Activated CD4-positive, alpha-beta T cell treated with anti-CD3 and anti-CD28 coated beads, Interleukin-10, Interleukin-2, amounts not matched to agents 100 ng/mL and 50 ng/mL, durations not matched to agents 16 hours and 8 hours (primary cell): ENCODE measurements at places on chromosomes 16 and 17.

DNA sequence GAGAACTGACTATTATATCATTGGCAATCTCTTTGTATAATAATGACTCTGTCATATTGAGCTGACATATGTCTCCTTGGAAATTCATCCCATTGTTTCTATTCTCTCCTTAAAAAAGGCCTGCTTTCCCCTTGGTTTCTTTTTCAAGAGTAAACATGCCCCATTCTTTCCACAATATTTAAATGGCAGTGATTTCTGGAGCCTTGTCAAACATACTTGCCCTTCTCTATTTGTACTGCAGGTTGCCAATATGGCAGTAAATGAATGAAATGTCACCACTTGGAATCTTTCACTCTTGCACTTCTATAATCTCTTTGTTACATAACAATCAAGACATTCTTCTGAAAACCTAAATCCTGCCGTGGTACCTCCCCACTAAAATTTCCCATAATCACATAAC, 1265.1 kb upstream of the CDH8 start:
- no peak for DNase-seq

GRCh38 chr16:87507351-87508069, 14.7 kb upstream of the ZCCHC14 start:
- no peak for DNase-seq

GRCh38 chr16:87119748-87120147, 197.4 kb downstream of the C16orf95 start:
- no peak for DNase-seq

DNA sequence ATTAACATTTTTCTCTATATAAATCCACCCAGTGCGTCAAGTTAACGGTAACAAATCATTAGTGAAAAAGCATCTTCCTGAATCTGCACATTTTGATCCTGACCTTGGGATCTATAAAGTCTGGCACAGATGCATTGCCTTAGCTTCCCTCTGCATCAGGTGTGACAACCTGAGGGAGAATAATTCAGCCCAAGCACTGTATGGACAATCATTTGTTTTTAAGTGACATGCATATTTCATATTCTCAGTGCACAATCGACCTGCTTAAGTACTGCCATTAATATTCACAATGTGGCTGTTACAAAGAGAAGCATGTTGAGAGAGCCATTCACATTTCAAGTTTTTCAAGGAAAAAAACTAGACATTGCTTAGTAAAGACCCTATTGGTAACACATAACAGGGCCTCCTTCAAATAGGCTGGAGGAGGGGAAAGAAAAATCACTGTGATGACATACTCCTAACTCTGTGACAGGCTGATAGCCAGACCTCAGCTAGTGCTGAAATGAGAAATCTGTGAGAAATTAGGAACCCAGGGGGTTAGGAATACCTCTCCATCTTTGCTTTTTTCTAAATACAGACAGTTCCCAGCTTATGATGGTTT, 505.3 kb upstream of the CDH5 start:
- no peak for DNase-seq

DNA sequence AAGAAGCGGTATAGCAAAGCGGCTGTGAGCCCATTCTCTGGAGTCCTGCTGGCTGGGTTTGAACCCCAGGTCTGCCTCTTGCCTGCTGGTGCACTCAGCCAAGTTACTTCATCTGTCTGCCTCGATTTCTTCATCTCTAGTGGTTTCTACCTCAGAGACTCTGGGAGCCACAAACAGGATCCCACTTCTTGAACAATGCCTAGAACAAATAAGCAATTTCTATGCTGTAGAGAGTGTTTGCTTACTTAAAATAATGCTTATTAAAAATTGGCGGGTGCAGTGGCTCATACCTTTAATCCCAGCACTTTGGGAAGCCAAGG, 75.5 kb downstream of the CMIP start:
- DNase-seq = no peak

GRCh38 chr17:73748508-73748907, 104.3 kb upstream of the SDK2 start:
- no peak for DNase-seq

GRCh38 chr16:8863594-8864424, 5.0 kb downstream of the CARHSP1 start:
- DNase-seq = no peak

DNA sequence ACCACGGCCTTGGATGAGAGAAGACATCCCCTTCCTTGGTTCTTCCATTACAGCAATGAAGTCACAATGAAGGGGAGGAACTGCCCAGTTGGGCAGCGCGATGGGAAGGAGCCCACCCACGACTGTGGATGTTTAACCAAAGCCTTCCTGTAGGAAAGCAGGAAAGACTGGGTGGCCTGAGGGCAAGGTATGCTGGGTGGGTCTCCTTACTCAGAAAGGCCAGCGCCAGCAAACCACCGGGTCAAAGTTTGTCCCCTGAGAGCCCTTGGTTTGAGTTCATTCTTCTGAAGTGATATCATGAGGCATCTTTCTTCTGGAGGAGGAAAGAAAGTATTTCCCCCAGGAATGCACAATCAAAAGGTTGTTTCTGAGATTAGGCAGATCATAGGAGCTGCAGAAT, 105.2 kb downstream of the C16orf95 start:
- no peak for DNase-seq

GRCh38 chr16:13351601-13352217, 450.3 kb downstream of the SHISA9 start:
- DNase-seq = no peak

- no peak for DNase-seq
These were observed 15.6 kb downstream of the SDR42E1 start for GRCh38 chr16:81995651-81996050.

GRCh38 chr17:69117855-69118784, 23.6 kb downstream of the ABCA6 start:
- DNase-seq = no peak

DNA sequence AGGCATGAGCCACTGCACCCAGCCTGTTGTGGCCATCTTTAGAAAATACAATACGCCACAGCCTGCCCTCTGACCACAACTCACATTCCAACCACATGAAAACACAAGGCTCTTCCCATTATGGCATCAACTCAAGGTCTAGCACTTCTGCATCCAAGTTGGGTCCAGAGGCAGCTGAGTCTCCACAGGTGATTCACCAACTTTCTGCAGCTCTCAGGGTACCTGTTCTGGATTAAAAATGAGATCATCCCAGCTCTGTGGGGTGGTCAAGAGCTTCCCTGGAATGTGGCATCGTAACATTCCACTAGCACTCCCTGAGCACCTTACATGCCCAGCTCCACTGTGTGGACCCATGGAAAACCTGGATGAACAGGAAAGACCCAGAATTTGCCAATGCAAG, 9.9 kb upstream of the GUCY2D start:
- no peak for DNase-seq

- no peak for DNase-seq
These were observed 81.8 kb upstream of the KIFC3 start for GRCh38 chr16:57883953-57884654.

DNA sequence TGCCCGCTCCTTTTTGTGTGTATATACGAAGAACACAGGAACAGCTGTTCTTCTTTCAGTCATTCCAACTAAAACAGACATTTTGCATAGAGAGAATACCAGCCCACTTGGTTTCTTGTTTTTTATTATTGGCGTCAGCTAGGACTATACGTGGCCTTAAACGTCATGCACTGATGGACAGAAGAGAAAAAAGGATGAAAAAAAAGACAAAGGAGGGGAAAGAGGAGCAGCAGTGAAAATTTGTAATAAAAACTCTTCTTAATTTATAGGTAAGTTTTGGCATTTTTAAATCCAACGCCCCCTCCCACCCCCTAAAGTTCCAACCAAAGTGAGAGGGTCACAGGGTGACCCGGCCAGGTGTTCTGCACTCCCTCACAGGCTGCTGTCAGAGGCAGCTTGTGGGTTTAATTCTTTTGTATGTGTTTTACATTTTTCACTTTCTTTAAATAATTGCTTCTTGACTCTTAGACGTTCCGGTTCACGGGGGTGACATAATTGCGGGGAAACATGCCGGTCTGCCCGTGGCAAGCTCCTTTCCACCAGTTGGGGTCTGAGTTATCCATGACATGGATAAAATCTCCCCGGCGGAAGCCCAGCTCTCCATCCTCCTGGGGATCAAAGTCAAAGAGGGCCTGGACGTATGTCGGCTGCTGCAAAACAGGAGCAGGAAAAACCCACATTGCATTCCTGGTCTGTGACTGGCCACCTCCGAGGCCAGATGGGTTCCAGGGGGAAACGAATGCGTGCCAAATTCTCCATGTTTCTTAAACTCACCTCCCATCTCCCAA, 30.9 kb upstream of the SLC25A19 start:
- DNase-seq = no peak

GRCh38 chr17:77842528-77843147, 115.9 kb upstream of the TNRC6C start:
- no peak for DNase-seq

DNA sequence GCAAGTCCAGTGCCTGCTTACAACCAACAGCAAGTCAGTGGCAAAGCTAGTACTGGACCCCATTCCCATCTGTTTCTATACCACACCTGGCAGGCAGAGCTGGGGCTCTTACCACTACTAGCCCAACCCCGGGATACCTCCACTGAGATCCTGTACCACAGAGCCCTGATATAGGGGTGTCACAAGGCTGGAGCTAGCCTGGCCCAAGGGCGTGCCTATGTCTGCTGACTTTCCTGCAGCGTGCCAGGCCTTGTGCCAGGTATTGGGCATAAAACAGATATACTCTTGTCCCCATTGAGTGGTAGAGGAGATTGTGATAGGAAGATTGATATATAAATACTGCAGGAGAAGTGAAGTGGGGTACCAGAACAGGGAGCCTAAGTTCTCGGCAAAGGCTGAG, 44.4 kb downstream of the PLD6 start:
- no peak for DNase-seq
